ENCODE measurements at places on chromosomes 2 and 18. TPM values are rescaled to one million over a fixed set of nuclear protein-coding genes. Genes with fewer than 3 reads are reported as not detected.

TSPYL6 gene
- not detected for total RNA-seq

TTLL4 gene
- total RNA-seq = 57.1 TPM

UGP2 gene
- total RNA-seq = 89.5 TPM

GRCh38 chr2:70475266-70475665 is 78.4 kb downstream of the TGFA start:
- DNase-seq = no peak

- no peak for DNase-seq
These were observed 271.5 kb upstream of the SIX2 start for GRCh38 chr2:45280794-45281193.

DNA sequence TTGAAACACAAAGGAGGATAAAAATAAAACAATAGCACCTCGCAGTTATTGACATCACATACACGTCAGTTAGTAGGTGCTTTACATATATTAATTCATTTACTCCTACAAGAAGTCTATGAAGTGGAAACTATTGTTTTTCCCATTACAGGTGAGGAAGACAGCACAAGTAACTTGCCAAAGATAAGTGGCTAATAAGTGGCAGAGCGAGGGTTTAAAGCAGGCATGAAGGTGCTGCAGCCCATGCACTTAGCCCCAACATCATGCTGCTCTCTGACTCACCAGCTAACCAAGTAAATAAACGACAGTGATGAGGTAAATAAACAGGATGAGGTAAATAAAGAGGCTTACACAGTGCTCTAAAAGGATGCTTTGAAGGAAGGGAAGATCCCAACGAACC is 498.6 kb upstream of the ZEB2 start:
- no peak for DNase-seq

- no peak for DNase-seq
These were observed 76.7 kb upstream of the TWIST2 start for GRCh38 chr2:238771218-238771617.

- no peak for DNase-seq
These were observed 122.9 kb upstream of the KLF7 start for GRCh38 chr2:207288628-207289027.

- DNase-seq = no peak
These were observed 32.9 kb downstream of the EHD3 start for GRCh38 chr2:31266804-31267203.

DNA sequence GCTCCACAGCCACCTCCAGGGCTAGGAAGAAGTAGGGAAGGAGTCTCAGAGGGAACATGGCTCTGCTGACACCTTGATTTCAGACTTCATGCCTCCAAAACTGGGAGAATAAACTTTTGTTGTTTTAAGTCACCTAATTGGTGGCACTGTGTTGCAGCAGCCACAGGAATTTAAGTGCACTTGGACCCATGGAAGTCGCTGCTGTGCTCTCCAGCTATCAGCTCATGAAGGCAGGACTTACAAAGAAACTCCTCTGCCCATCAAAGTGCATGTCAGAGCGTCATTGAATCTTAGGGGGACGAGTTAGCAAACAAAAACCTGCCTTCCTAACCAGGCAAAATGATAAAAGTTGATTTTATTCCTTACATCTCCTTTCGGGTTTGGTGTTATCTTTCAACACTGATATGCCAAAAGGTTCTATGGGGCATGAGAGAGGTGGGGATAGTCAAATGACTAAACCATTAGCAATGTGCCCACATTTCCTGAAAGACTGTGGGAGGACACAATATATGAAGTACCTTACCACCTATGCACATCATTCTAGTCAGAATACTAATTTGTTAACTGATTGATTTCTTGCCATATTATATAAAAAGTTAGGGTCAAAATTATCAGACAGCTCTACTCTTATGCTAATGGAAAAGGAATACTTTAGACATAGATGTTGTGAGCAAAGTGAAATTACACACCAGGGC is 235.8 kb upstream of the TNP1 start:
- DNase-seq = no peak
